Activated CD8-positive, alpha-beta memory T cell treated with anti-CD3 and anti-CD28 coated beads, Interleukin-2, amount 10 ng/mL, durations not matched to agents 7 days and 5 days (primary cell): ENCODE measurements at places on chromosomes 1 and 21.

DNA sequence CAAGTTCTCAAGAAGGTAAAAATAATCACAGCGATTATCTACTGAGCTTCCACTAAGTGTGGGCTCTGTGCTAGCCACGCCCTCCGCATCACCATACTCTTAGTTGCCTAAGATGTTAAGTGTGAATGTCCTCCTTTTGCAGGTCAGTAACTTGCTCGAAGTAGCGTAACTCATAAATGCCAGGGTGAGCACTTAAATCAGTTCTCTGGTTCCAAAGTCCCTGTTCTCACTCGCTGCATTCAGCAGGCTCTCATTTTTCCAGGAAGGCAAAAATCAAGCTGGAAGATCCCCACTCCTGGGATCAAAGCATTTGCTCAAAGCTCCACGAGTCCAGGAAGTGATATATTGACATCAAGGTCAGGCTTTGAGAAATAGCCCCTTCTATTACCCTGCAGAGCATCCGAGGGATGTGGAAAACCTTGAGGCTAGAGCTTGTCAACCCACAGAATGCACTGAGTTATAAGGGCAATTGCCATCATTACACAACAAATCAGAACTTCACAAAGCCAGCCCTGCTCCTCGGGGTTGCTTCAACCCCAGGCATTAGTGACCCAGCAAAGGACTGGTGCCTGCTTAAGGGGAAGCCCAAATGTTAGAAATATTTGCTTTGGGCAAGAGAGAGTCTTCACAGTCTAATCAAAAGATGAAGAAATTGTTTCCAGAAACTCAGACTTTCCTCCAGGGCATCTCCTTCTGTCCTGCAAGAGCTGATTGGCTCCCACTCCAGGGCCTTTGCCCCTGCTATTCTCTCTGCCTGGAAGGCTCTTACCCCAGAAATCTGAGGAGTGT lies 19.5 kb downstream of the SLC30A1 start:
- DNase-seq, result no peak

- DNase-seq, result no peak
These were observed 568.9 kb upstream of the ADGRL4 start for GRCh38 chr1:79575424-79575823.

GRCh38 chr1:67788238-67788790 lies 45.0 kb downstream of the GNG12 start:
- DNase-seq, result no peak

DNA sequence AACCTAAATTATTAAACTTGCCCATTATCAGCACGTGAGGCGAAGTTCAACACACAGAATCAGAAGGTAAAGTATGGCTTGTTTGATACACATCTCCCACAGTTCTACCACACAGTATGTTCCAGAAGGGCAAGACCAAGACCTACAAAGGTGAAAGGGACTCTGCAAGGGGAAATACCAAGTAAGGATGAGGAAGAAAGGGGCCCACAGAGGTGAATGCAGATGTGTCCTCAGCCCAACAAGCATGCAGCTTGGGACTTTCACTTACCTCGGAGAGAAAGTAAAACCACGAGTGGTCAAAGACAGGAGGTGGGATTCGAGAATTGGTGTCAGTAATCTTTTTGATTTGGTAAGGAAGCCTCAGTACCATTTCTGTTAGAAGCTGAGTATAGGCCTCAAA lies 85.8 kb downstream of the UBR4 start:
- DNase-seq, result no peak

- peak; percentile 96 for DNase-seq
These were observed 10.8 kb upstream of the FAAP20 start for GRCh38 chr1:2205191-2205952.

DNA sequence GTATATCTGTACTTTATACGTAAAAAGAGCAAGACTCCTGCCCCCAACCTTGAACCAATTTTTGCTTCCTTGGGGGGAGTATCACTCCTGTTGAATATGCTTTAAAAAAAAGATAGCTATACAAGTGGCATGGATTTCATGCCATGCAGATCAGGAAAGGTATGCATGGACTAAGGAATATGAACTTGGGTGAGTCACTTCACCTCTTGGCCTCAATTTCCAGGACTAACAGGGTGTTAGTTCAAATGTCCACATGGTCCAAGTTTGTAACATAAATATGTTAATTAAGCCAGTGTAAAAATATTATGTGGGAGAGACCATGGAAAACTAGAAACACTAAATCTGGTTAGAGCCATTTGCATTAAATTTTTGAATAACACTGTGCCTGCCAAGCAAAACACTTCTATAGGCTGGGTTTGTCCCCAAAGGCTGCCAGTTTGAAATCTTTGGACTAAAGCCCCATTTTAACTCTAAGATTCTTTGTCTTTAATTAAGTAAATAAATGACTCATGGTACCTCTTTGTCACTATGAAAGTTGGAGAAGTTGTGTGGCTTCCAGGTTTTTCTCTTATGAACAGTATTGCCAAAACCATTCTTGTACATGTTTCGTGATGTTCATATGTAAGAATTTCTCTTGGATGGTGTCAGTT lies 33.1 kb downstream of the FAM177B start:
- DNase-seq, result no peak

DNA sequence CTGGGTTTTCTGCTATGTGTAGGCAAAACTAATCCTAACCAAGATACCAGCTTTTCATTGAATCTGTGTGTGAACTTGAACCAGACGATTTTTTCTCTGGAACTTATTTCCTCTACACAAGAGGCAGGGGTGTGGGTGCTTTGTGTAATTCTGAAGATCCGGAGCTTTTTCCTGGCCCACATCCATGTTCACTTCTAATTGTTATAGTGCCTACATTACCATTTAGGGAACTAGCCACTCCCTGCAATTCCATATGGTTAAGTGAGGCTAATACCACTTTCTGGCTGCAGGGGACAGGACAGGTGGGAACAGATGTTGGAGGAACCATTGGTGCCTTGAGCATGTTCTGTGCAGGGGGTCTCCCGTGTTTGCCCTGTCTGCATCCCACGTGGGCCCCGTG lies 83.4 kb upstream of the FMN2 start:
- DNase-seq, result no peak

- no peak for DNase-seq
These were observed 38.2 kb downstream of the ZBTB17 start for GRCh38 chr1:15937706-15938168.

- no peak for DNase-seq
These were observed 2.5 kb downstream of the S100A9 start for GRCh38 chr1:153360190-153360589.
